ENCODE measurements at places on chromosomes 6 and 20.

- no peak for DNase-seq
These were observed 99.9 kb downstream of the OTOR start for GRCh38 chr20:16848061-16848460.

GRCh38 chr20:1933465-1933870 is 38.3 kb downstream of the SIRPA start:
- DNase-seq = no peak

- DNase-seq = no peak
These were observed 321.6 kb upstream of the QKI start for GRCh38 chr6:163092876-163093275.

DNA sequence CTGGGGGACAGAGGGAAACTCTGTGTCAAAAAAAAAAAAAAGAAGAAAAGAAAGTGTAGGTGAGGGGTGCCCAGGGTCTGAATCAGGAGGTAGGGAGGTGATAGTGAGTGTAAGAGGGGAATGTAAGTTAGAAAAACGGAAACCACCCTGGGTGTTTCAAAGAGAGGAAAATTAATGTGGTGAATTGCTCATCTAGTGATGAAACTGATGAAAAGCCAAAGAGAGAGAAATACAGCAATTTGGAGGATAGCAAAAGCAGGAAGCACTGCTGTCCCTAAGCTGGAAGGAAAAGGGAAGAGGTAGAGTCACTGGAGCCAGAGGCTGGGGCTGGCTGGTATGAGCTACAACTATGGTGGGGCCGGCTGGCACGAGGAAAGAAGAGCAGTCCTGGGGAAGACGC is 85.0 kb upstream of the CEP85L start:
- DNase-seq = no peak

DNA sequence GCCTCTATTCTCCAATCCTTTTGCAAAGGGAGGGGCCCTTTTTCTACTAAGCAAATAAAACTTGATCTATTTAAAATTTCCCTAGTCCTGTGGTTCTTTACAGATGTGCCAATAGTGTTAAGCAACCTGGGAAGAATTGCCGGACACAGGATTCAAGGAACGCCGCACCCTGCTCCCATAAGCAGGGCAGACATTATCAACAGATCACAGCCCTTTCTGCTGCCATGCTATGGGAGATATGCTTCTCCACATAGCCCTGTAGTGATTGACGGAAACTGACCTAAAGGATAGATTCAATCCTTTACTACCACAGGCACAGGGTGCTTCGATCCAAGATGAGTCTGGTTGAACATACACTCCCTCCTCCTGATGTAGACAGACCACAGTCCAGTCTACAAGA is 118.4 kb upstream of the TRAF3IP2 start:
- DNase-seq = no peak

- peak; percentile 57 for DNase-seq
These were observed 43.6 kb downstream of the C6orf15 start for GRCh38 chr6:31068669-31069340.

DNA sequence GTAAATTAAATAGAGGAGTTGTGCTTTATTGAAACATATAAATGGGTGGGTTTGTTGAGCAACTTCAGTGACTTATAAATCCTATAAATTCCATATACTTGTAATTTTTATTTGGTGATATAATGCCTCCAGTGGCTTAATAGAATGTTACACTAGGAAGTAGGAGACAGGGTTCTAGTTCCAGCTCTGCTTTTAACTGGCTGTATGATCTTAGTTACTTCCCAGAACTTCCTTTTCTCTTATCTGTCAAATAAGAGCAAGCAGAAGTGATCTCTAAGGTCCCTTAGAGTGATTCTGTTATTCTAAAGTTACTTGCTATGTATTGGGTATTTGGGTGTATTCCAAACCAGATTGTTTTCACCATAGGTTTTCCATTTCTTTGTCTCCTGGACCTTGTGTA is 10.2 kb downstream of the ZSCAN23 start:
- DNase-seq = no peak

DNA sequence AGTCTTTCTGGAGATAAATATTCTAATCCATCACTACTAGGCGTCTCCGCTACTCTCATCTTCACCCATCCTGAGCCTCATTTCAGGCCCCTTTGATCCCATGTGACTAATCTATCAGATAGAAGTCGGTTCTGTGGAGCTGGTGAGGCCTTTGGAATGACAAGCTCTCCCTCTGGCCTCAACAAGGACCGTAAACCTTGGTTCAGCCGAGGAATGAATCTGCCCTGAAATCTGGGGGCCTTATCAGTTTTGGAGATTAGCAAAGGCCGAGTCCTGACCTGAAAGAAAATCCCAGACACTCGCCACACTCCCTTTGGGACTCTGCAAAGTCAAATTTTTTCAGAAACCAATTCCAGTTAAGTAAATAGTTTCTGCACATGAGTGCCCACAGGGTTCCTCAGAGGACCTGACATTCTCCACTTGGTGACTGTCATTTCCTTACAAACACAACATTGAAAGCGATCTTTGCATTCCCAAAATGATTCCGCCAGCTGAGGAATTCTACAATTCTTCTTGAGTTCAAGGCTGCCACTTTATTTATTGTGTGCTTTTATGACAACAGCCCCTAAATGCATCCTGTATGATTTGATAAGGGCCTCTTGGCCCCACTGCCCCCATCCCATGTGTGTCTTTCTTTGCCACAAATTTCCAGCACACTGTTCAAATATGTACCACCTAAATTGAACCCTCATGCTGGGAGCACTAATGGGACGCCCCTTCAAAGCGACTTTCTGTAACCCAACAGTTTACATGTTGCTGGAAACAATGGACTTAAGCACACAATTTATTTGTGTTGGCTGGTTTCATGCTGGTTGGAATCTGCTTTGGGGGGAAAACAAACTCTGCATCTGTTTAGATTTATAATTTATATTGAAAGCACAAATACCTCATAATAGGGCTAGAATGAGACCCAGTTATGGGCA is 10.0 kb upstream of the RIPOR3 start:
- no peak for DNase-seq

DNA sequence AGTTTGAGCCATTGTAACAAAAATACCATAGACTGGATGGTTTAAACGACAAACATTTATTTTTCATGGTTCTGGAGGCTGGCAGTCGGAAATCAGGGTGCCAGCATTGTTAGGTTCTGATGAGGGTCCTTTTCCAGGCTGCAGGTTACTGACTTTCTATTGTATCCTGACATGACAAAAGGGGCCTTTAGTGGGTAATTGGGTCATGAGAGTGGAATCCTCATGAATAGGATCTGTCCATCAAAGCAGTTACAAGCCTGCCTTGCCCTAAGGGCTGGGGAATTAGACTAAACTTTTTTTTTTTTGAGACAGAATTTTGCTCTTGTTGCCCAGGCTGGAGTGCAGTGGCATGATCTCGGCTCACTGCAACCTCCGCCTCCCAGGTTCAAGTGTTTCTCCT is 347.9 kb upstream of the TSHZ2 start:
- no peak for DNase-seq

- DNase-seq = no peak
These were observed 85.8 kb downstream of the TRMT11 start for GRCh38 chr6:126072172-126072571.

DNA sequence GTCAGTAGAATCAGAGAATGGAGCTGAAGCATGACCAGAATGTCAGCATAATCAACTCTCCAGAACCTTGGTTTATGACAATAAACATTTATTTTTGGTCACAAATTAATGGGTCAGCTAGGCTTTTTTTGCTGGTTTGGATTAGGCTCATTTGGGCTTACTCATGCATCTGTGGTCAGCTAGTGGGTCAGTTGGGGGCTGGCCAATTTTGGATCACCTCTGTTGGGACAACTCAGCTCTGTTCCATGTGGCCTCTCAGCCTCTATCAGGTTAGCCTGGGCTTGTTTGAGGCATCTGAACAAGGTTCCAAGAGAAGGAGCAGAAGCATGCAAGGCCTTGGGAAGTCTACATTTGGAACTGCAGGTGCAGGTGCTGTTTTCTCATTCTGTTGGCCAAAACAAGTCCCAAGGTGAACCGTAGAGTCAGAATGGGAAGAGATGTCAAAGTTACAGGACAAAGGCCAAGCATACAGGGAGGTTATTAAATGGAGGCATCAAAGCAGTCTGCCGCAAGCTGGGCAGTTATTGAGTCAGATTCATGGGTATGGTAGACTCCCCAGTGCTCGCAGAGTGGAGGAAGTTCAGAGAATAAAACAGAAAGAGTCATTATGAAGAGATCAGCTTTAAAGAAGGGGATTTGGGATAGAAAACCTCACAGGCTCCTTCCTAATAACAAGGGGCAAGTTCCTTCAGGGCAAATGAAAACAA is 173.0 kb downstream of the PLCB4 start:
- no peak for DNase-seq

DNA sequence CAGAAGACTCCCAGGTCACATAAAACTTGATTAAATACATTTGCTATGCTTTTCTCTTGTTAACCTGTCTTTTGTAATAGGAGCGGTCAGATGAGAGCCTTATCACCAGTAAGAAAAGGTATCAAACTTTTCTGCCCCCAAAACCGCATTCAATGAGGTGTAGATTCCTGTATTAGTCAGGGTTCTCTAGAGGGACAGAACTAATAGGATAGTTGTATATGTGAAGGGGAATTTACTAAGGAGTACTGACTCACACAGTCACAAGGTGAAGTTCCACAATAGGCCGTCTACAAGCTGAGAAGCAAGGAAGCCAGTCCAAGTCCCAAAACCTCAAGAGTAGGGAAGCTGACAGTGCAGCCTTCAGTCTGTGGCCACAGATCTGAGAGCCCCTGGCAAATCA is 32.7 kb downstream of the PTPRK start:
- no peak for DNase-seq

GRCh38 chr20:676315-676937 is 824 bp upstream of the SCRT2 start:
- DNase-seq = no peak

GRCh38 chr6:24908650-24909035 is 27.1 kb downstream of the RIPOR2 start:
- no peak for DNase-seq

DNA sequence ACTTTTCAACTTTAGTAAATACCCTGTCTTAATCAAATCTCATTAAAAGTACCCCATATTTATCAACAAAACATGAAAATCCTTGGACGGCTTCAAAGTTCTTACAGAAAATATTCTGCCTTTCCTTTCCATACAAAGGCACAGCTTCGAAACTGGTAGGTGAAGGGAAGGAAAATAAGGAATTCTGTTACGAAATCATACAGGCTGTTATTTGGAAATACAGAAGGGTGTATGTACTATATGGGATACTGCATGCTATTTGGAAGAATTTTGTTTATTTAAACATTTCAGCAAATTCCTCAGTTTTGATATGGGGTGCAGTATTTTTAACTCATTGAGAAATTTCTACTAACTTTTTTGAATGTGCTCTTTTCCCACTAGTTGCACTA is 138.4 kb upstream of the BTN3A2 start:
- no peak for DNase-seq

GRCh38 chr20:1932971-1933370 is 37.8 kb downstream of the SIRPA start:
- DNase-seq = no peak

- DNase-seq = no peak
These were observed 559 bp downstream of the LAMA5 start for GRCh38 chr20:62366370-62367135.

DNA sequence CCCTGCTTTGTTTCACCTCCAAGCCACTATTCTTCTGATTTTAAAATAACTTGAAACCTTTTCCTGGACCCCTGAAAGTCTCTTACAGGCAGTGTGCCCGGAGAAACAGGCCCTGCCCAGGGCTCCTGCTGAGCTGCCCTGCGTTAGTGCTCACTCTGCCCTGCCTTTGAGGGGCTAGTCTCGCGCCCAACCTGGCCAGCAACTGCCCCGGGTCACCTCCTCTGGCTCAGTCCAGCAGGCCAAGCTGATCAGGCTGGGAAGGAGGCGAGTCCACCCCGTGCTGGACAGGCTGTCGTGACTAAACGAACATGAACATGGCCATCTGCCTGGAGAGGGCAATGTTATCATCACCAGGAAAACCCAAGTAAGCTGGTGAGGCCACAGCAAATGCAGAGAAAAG is 245.4 kb downstream of the ANKRD60 start:
- DNase-seq = no peak

- DNase-seq = no peak
These were observed 66.7 kb downstream of the CD164 start for GRCh38 chr6:109315341-109316110.

DNA sequence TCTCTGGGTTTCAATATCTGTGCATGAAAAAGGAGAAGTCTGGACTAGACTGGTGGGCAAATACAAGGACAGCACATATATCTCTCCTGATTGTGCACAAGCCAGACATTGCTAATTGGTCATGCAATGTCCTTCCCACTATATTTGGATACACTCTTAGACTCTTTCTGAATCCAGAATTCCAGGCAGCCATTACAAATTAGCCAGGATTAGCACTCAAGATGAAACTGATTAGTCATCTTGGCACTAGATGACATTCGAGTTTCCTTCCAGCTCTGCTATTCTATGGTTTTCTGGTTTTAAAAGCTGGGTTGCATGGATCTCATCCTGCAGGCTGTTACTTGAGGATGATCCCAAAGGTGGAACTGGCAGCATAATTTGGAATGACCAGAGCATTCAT is 73.2 kb downstream of the SCP2D1 start:
- DNase-seq = no peak

DNA sequence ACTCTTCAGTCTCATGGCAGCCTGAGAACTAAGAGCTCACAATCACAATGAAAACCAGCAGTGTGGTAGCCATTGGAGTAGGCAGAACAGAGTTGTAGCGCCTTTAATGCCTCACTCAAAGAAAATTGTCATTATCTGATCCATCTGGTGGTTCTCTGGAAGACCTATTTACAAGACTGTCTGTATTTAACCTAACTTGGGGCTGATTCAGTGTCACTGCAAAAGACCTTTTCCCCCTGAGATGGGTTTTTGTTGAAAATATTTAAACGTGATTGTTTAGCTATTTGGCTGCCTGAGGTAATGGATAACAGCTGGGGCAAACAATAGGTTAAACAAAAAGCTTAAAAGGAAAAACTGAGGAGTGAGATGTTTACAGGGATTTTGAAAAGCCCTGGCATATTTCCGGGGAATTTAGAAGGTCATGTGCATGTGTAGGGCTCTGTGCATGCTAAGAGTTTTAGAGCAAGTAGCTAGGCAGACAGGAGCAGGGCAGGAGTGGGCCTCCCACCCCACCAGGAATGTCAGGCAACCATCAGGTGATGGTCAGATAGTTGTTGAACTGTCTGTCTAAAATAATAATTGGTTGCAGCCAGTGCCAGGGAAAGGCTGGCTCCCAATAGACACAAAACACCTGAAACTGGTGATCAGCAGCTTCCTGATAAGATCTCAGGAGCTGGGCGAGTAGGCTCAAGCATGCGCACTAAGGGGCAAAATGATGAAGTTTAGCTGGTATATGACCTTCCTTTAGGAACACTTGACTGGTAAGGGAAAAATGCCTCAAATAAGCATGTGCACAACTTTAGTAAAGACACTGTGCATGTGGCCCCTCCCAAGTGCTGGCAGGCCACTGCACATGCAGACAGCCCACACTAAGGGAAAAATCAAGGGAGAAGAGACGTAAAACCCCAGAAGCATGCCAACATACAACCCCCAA is 70.8 kb upstream of the AKIRIN2 start:
- no peak for DNase-seq

GRCh38 chr20:15851576-15852215 is 721.6 kb downstream of the KIF16B start:
- no peak for DNase-seq

- DNase-seq = no peak
These were observed 1.2 kb upstream of the WRNIP1 start for GRCh38 chr6:2763876-2764540.

All from right forelimb (tissue), 1 donor.